ENCODE measurements at places on chromosomes 16 and 17.

DNA sequence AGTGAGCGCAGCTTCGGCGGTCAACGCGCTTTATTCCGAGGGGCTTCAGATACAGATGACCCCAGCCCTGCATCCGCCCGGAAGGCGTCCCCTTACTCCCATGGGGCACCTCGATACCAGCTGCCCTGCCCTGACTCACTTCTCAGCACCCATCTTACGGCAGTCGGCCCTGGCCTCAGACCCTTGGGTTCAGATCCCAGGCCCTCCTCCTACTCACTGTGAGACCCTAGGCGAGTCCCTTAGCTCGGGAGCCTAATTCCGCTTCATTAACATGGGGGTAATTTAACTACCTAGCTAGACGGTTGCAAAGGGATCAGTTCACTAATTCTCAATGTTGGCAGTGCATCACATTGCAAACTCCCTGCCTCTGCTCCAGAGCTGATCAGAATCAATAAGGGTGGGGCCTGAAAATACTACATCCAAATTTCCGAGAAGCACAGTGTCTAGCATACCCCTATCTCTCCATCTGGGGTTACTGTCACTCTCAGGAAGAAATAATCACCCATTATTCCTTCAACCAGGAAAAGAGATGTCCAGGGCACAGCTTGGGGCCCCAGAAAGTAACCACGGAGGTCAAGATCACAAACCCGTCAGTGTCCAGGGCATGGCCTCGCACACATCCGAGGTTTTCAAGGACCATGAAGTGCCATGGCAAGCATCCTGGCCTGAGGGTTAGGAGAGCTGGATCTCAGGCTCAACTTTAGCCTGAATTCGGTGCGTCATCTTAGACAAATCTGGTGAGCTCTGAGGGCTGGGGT lies 415 bp upstream of the FLOT2 start:
- DNase-seq = peak; percentile 70

GRCh38 chr16:11950388-11950787 lies 8.5 kb upstream of the NPIPB2 start:
- DNase-seq = no peak

DNA sequence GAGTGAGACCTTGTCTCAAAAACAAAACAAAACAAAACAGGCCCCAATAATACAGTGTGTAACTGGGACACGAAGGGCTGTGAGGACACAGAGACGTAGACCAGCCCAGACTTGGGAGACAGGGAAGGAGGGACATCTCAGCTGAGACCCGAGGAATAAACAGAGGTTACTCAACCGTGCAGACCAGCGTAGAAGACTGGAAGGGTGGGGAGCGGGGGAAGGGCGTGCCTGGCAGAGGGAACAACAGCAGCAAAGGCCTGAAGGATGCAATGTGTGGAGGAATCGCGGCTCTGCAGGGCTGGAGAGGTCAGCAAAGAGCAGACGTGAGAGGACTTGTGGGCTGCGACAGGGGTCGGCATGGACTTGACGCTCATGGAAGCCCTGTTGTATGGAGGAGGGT lies 11.6 kb upstream of the CES4A start:
- peak; percentile 38 for DNase-seq

- no peak for DNase-seq
Observed at GRCh38 chr16:80610481-80611156, 69.8 kb downstream of the DYNLRB2 start.

DNA sequence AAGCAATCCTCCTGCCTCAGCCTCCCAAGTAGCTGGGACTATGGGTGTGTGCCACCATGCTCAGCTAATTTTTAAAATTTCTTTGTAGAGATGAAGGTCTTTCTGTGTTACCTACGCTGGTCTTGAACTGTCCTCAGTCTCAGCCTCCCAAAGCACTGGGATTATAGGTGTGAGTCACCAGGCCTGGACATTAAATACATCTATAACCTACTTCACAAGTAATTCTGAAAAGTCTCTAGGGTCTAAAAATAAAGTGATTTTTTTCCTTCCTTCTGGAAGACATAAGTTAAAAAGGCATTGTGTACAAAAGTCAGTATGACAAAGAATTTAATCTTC lies 118.3 kb downstream of the PARN start:
- no peak for DNase-seq

GRCh38 chr16:11118479-11118878 lies 137.5 kb downstream of the SOCS1 start:
- no peak for DNase-seq

GRCh38 chr17:9897372-9897968 lies 7.6 kb downstream of the RCVRN start:
- DNase-seq = no peak

DNA sequence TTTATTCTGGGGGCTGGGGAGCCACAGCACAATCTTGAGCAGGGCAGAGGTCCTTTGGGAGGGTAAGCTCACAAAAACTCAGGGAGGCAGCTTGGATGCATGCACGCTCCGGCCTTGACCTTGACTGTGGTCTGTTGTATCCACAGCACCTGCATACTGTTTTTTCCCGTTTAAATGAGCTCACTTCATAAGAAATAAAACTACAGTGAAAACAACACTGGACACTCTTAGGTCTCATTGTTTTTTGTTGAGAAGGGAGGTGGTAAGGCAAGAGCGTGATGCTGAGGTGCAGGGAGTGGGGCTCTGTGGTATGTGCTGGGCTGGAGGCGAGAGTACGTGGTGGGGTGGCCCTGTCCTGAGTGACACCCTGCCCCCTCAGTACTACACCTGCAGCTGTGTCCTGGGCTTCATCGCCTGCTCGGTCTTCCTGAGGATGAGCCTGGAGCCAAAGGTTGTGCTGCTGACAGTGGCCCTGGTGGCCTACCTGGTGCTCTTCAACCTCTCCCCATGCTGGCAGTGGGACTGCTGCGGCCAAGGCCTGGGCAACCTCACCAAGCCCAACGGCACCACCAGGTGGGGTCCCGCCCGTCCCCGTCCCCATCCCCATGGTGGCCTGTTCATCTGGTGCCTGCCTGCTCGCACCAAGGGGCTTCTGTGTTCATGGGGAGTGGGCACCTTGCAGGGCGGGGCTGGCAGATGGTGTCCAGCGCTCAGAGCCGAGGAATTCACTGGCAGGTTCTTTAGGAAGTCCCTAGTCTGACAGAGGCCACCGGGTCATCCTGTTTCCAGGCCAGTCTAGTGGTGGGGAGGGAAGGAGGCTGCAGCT lies 44.2 kb downstream of the ADCY7 start:
- DNase-seq = no peak

- no peak for DNase-seq
Observed at GRCh38 chr16:23185656-23186055, 3.1 kb downstream of the SCNN1G start.

- DNase-seq = no peak
Observed at GRCh38 chr16:30697264-30698138, 1.5 kb upstream of the SRCAP start.

- DNase-seq = no peak
Observed at GRCh38 chr17:42002792-42003301, 14.4 kb downstream of the DNAJC7 start.

DNA sequence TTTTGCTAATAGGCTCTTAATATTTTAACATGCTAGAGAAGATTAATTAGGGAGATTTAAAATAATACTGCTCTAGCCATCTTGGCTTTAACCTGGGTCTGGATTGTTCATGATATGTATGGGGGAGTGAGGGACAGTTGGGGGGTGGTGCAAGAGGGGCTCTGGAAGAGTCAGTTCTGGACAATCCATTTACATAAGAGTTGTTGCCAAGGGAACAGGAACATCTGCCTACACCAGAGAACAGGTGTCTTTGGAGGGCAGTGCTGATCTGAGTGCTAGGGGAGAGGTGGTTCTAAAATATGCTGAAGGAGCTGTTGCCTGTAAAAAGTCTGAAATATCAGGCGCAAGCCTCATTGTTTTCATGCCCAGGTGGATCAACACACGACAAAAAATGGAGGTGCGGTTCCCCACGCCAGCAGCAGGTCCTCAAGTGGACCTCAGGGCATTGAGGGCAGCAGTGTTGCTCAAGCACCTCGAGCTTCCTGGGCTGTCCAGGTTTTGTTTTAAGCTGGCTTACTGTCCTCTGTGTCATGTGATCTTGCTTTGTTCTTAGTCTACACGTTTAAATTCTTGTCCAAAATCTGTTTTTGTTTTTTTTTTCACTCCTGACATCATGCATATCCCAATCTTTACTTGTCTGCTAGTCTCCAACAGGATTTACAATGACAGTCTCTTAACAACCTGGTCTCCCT lies 25.4 kb upstream of the WSB1 start:
- no peak for DNase-seq

- no peak for DNase-seq
Observed at GRCh38 chr17:78127239-78127887, 1.2 kb downstream of the TMC6 start.

GRCh38 chr17:7435676-7436555 lies 681 bp downstream of the TMEM102 start:
- DNase-seq = no peak

GRCh38 chr17:4187076-4187475 lies 44.1 kb downstream of the CYB5D2 start:
- DNase-seq = no peak

- DNase-seq = no peak
Observed at GRCh38 chr17:48751172-48751571, 22.6 kb upstream of the HOXB13 start.

GRCh38 chr17:38591759-38592241 lies 14.0 kb downstream of the SRCIN1 start:
- DNase-seq = no peak

DNA sequence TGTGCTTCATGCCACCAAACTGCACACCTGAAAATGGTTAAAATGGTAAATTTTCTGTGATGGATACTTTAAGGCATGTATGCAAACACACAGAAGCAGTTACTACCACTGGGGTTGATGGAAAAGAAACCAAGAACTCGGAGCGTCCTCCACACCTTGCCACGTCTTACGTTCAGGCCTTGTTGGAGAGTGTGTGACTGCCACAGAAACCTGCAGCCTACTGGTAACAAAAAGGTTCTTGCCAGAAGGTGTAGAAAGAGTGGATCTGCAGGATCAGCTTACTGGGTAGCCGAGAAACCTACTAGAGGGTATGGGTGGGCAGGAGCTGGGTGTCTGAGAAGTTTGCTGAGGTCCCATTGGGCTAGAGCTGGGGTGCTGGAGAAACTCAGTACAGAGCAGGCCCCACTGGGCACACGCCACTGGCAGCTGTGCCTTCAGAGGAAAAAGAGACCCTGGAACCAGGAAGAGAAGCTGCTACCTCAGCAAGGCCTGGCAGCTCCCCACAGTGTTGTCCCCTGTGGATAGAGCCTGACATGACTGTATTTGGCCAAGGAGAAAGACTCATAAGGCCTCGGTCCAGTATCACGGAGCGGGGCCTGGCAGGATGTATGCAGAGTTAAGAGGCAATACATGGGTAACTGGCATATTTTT lies 204.6 kb downstream of the SEC14L1 start:
- DNase-seq = no peak

- DNase-seq = no peak
Observed at GRCh38 chr17:80855948-80856862, 135.4 kb upstream of the CHMP6 start.

DNA sequence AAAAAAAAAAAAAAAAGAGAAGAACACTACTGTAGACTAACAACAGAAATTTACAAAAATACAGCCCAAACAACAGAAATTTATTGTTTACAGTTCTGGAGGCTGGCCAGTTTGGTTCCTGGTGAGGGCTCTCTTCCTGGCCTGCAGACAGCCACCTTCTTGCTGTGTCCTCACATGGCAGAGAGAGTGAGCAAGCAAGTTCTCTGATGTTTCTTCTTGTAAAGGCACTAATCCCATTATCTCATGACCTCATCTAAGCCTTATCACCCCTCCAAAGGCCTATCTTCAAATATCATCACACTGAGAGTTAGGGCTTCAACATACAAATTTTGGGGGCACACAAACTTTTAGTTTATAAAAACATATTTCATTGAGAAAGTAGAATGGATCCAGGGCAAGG lies 7.3 kb downstream of the ARSG start:
- DNase-seq = no peak

- no peak for DNase-seq
Observed at GRCh38 chr17:37430051-37430627, 23.5 kb downstream of the TADA2A start.

GRCh38 chr17:72878975-72879660 lies 213.4 kb downstream of the SLC39A11 start:
- DNase-seq = no peak

DNA sequence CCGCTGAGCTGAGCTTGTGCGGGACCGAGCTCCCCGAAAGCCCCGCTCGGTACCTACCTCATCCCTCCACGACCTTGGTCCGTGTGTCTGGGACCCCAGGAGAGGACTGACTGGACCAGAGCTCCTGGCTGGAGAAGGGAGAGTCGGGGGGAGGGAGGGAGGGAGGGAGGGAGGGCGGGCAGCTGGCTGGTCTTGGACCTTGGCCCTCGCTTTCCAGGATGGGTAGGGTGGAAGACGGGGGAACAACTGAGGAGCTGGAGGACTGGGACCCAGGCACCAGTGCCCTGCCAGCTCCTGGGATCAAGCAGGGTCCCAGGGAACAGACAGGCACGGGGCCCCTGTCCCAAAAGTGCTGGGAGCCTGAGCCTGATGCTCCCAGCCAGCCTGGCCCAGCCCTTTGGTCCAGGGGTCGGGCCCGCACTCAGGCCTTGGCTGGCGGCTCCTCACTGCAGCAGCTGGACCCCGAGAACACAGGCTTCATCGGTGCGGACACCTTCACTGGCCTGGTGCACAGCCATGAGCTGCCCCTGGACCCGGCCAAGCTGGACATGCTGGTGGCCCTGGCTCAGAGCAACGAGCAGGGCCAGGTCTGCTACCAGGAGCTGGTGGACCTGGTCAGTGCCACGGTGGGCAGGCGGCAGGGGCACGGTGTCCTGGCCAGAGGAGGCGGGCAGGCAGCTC lies 553 bp downstream of the RHBDL1 start:
- no peak for DNase-seq

DNA sequence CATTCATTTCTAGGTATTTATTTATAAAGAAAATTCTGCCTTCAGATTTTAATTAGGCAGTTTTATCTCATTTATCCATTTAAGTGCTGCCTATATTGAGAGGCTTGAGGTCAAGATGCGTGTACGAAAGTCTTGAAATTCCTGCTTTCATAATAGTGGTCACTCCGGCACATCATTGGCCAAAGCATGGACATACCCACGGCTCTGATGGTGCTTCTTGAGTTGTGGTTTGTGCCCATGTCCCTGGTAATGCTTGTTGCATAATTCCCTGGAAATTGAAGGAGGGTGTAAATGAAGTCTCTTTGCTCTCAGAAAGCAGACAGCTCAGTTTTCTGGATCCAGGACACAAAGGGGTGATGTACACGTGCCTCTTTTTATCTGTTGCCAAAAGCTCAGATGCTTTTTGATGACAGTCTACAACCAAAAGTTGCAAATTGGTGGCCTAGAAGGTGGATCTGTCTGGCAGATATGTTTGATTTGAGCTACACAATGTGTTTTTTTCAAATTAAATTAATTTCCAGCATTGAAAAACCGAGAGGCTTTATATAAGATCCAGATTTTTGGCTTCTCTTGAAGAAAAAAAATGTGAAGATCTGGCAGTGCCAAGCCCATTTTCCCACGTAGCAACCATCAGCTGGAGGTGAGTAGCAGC lies 94.4 kb downstream of the SHISA9 start:
- DNase-seq = no peak

DNA sequence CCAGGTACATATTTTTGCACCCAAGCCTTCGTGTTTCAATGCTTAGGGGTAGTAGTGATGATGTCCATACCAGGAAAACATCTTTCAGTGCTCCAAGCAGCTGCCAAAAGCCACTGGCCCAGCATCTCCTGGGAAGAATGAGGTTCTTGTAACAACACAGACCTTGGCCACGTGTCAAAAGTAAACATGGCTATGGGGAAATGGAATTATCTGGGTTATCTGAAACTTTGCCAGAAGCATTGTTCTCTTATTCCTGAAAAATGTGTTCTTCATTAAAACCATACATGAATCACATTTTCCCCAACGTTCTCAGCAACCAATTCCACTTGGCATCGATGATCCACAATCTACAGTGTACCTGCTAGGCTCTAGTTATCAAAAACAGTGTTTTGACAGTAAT lies 524.2 kb upstream of the EEF2KMT start:
- no peak for DNase-seq

Data from NCI-H526 treated with DMSO at 0.1 percent for 48 hours (cell line).